T-cell (primary cell): ENCODE measurements at places on chromosomes 4 and X. TPM values are rescaled to one million over a fixed set of nuclear protein-coding genes. Genes with fewer than 3 reads are reported as not detected.

GRCh38 chr4:102637391-102637790, 123.4 kb downstream of the MANBA start:
- DNase-seq: no peak
- no peak overlapping the region for H3K27ac ChIP-seq
- no peaks in the 10 kb centered on the region for H3K27me3 ChIP-seq
- H3K4me1 ChIP-seq: peaks cover 9% of the 10 kb centered on the region

- no peaks in the 10 kb centered on the region for H3K4me1 ChIP-seq
- DNase-seq: no peak
- H3K27ac ChIP-seq: no peak overlapping the region
- H3K36me3 ChIP-seq: no peaks in the 10 kb centered on the region
These were observed 45.6 kb downstream of the GABRA3 start for GRCh38 chrX:152405561-152405960.

GRCh38 chr4:39042366-39042765, 10.2 kb upstream of the TMEM156 start:
- no peak overlapping the region for H3K27ac ChIP-seq
- H3K4me3 ChIP-seq: no peak overlapping the region
- no peaks in the 10 kb centered on the region for H3K27me3 ChIP-seq

- no peaks in the 10 kb centered on the region for H3K27me3 ChIP-seq
- no peaks in the 10 kb centered on the region for H3K4me1 ChIP-seq
- no peak overlapping the region for H3K27ac ChIP-seq
- no peak for DNase-seq
These were observed 149.9 kb downstream of the CHIC2 start for GRCh38 chr4:53914313-53915016.

DNA sequence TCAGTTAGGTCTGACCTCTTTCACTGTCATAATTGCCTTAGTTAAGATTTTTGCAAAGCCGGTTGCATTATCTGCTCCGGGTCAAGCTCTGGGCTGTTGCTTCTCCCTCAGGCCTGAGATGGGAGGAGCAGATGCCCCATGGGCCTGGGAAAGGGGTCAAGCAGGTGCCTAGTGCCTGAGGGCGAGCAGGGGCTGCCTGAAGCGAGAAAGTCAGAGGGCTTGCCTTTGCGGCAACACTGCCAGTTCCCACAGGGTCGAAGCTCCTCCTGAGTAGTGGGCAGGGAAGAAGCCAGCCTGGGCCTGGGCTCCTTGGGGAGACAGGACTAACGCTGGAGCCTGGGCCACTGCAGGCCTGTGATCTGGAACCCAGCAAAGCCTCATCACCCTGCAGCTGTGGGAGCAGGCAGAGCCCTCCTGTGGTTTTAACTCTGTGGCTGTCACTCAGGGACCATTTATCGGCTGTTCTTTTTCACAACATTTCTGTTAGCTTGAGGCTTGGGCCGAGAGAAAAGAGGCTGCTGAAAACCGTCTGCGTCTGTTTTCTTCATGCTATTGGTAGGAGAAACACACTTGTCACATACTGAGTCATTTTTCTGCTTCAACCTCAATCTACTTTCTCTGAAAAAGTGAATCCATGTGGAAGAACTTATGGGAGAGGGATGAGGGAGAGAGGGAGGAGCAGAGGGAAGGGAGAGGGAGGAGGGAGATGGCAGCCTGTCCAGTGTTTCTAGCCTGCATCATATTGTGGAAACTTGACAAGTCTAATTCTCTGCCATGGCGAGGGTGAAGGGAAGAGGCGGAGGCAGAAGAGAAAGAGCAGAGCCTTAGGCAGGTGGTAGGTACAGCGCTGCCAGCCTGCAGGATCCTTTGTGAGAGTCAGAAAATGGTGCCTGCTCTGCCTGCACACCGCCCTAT, 68.4 kb downstream of the RHOH start:
- H3K4me3 ChIP-seq: peak overlapping the region; percentile 22
- H3K36me3 ChIP-seq: no peaks in the 10 kb centered on the region
- peak overlapping the region; percentile 83 for H3K27ac ChIP-seq
- DNase-seq: peak; percentile 62
- no peaks in the 10 kb centered on the region for H3K27me3 ChIP-seq

DNA sequence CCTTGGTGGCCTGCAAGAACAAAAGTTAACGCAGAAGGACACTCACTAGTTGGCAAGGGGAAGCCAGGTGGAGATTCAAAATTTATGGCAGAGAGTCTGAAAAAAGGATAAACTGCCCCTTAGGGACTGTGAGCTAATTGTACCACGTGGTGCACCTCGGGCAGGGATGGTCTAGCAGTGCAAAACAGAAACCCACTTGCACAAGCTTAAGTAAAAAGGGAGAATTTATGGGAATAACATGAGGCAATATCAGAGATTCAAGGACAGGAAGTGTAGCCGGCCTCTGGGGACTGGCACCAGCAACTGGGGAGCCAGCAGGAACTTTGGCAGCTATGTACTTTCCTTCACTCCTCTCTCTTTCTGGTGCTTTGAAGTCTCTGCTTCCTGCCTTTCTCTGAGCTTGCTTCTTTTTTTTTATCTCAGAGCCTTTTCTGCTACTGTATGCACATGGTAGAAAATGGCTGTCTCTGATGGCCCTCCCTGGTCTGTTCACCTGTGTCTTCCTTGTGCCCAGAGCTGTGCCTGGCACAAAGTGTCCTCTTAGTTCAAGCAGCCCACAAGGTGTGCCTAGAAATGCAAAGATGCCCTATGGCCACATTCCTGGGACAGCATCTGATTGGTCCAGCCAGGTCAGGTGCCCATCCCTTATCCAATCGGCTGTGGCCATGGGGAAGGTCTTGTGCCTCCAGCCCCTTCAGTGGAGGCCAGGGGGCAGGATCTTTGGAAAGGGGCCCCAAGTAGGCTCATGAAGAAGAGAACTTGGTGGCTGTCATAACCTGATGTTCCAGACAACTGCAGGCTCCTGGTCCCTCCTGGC, 114.8 kb upstream of the ATP6AP2 start:
- no peaks in the 10 kb centered on the region for H3K27me3 ChIP-seq
- H3K27ac ChIP-seq: no peak overlapping the region
- peaks cover 17% of the 10 kb centered on the region for H3K4me1 ChIP-seq
- DNase-seq: no peak
- no peaks in the 10 kb centered on the region for H3K36me3 ChIP-seq

DNA sequence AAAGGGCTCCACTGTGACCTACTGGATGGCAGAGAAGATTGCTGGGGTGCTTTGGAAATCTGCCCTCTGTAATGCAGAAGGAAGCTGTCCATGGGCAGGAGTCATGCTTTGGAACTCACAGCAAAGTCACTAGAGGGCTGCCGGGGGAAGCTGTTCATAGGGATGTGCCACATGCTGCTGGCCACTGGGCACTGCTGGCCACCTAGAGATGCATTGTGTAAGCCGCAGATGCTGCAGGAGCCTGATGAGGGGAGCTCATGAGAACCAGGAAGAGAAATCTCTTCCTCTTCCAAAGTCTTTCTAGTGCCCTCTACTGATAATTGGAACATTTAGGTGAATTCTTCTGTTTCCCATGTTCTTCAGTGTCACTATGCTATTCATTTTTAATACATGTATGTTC, 31.2 kb upstream of the UXT start:
- no peaks in the 10 kb centered on the region for H3K4me1 ChIP-seq
- no peak overlapping the region for H3K4me3 ChIP-seq
- no peak overlapping the region for H3K27ac ChIP-seq
- no peaks in the 10 kb centered on the region for H3K36me3 ChIP-seq

- H3K27ac ChIP-seq: no peak overlapping the region
- H3K27me3 ChIP-seq: peaks cover 3% of the 10 kb centered on the region
- H3K4me3 ChIP-seq: no peak overlapping the region
- DNase-seq: no peak
- no peaks in the 10 kb centered on the region for H3K4me1 ChIP-seq
- no peaks in the 10 kb centered on the region for H3K36me3 ChIP-seq
These were observed 160.6 kb upstream of the WDFY3 start for GRCh38 chr4:85126991-85127591.

GRCh38 chrX:9859711-9860555, 73.7 kb downstream of the SHROOM2 start:
- H3K4me3 ChIP-seq: no peak overlapping the region
- no peaks in the 10 kb centered on the region for H3K4me1 ChIP-seq
- DNase-seq: no peak
- H3K27ac ChIP-seq: no peak overlapping the region
- H3K27me3 ChIP-seq: no peaks in the 10 kb centered on the region

The NOX1 gene
- total RNA-seq: not detected

The ERAS gene
- not detected for total RNA-seq

The MAGEB4 gene
- not detected for total RNA-seq
